ENCODE measurements at places on chromosomes 12 and 14.

GRCh38 chr14:70646705-70647104 lies 5.0 kb downstream of the TTC9 start:
- no peak for DNase-seq

DNA sequence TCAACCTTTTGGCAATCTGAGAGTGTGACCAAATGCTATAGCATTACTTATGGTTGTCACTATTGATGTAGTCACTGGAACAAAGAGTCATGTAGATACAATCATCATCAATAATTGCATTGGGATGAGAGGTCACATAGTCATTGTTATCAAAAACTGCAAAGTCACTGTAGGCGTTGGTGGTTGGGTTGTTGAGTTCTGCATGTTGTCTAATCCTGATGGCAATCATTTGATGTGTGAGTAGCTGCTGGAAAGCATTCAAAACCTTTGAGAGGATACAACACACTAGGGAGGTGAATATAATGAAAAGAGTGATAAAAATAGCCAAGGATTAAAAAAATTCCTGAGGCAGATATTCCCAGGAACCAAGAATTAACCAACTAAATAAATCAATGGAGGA lies 214.7 kb upstream of the SYT10 start:
- no peak for DNase-seq

DNA sequence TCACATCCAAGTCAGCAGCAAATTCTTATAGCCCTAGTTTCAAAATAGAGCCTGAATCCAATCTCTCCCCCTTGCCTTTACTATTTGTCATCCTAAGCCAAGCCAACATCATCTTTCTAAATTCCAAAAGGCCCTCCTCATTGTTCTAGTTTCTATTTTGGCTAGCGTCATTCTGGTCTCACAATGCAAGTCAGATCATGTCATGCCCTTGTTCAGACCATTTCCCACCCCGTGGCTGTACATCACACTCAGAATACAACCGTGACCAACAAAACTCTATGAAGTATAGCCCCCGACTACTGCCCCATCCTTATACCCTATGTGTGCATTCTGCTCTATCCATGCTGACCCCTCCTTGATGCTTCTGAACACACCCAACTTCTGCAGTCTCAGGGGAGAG lies 12.3 kb upstream of the GNG2 start:
- no peak for DNase-seq

DNA sequence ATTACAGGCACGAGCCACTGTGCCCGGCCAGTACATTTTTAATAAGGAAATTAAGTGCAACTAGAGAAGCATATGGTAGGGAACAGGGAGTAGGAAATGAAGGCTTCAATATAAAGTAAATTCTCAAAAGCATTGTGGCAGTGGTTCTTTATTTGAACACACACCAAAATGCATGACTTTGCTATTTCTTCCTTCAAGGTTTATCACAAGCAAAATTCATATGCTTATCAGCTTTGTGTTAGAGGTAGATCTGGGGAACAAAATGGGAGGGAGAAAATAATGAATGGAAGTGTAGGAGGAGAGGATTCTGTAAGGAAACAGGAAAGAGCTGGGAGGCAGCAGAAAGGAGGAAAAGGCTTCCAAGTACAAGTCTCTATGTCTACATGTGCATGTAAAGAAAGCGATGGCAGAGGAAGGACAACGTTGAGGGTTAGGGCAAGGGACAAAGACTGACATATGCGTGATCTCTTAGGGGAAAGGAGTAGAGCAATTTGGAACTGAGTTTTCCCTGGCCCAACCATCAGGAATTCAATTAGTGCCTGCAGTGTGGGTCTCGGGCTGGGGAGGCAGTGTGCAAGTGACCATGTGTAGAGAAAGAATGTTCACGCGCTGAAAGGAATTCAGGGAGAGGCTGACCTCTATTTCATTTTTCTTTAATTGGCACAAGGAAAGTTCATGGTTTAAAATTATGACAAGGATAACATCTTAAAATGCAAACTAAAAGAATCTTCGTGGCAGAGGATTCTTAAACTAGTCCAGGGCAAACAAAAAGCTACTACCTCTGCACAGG lies 22.9 kb upstream of the RASSF8 start:
- DNase-seq, result no peak

DNA sequence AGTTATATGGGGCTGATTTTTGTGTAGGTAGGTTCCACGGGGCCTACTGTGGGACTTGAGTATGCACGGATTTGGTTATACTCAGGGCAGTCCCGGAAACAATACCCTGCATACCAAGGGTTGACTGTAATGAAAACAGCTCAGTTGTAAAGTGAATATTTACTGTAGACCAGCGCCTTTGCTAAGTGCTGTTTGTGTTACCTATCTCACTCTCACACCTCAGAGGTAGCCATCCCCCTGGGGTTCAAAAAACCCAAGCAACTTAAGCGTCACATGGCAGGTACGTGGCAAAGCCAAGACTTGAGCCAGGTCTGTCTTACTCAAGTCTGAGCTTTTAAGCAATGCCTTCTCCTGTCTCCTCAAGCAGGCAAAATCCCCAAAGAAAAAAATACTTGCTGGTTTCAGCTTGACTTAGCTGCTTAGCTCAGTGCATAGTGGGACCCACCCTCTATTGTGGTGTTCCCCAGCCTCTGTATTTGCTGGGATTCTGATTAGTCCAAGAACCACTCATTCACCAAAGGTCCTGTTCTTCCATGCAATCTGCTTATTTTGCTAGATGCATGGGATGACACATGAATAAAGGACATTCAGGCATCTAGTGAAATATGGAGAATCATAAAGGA lies 34.2 kb upstream of the STRN3 start:
- no peak for DNase-seq

DNA sequence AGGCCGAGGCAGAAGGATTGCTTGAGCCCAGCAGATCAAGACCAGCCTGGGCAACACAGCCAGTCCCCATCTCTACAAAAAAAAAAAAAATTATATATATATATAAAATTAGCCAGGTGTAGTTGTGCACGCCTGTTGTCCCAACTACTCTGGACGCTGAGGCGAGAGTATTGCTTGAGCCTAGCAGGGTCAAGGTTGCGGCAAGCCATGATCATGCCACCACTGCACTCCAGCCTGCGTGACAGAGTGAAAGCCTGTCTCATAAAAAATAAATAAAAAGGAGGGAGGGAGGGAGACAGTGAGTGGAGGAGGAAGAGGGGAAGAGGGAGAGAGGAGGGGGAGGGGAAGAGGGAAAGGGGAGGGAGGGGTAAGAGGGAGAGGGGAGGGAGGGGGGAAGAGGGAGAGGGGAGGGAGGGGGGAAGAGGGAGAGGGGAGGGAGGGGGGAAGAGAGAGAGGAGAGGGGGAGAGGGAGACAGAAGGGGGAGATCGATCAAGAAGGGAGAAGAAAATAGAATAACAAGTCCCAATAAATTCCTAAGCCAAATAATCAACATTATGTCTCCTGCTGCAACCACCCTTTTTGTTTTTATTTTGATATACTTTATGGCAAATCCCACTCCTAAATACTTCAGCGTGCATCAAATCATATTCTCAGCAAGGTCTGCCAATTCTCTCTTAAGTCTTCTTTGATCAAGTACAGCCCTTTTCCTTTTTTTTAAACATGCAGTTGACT lies 163.9 kb downstream of the MED13L start:
- DNase-seq, result no peak

DNA sequence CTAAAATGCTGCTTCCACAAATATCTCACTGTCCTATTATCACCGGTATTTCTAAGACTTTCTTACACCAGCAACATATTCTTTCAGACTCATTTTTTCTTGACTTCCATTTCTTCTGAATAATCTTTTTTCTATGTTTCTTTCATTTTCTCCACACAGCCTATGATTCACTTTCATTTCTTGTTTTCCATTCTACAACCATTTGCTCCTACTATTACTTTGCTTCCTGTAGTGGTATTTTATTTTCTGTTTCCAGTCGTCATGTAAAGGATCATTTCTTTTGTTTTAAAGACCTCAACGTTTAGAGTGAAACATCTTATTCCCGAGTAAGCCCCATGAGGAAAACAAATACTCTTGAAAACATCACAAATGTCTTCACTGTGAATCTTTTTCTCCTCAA lies 182.2 kb upstream of the MDGA2 start:
- DNase-seq, result no peak

GRCh38 chr12:114396153-114396868 lies 9.6 kb downstream of the TBX5 start:
- DNase-seq, result no peak

DNA sequence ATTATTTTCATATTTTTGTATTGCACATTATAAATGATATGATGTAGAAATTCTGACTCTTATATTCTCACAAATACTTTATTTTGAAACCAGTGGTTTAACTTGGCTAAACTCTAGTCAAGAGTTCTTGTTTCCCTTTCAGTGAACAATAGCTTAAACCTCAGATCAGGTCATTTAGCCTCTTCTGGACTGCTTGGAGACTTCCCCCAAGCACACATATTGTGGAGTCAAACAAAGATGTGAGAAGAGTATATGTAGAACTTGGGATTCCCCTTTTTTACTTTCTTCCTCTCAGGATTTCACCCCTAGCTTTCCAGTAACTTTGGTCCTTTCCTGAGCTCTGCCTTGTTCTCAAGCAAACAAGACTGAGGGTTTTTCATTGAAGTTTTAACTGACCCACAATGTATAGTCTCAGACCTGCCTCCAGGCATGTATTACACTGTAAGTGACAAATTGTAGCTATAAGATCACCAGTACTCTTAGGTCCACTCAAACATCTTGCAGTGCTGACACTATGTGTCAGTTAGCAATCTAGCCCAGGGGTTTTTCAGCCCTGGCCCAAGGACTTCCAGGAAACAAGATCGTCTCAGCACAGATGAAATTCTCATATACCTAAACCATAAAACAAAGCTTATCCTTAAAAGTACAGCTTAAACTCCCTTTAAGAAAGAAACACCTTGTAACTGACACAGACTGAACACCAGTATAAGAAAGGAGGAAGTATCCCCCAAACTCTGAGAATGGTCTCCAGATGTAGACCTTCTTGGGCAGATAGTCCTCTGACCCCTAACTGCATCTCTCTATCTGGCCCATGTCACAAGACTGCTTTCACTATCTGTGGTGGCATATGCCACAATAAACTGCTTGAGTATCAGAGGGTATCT lies 98.6 kb downstream of the SLC6A15 start:
- no peak for DNase-seq

DNA sequence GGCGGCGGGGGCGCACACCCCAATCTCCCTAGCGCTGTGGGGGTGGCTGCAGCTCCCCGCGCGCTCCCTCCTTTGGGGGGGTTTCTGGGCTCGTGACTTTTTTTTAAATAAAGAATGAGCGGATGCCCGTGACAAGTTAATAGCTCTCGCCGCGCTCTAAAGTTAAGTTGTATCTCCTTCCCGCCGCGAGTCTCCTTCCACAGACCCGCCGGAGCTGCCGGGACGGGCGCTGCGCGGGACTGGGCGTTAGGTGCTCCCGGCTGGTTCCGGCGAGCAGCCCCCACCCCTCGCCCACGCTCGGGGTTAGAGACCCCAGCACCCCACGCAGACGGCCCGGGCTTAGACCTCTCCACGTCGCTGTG lies 82.6 kb upstream of the HMGA2 start:
- DNase-seq, result no peak

GRCh38 chr12:99498756-99499155 lies 148.8 kb upstream of the GARIN6 start:
- no peak for DNase-seq

Measured in HFF-Myc (cell line).